Natural killer cell (primary cell): ENCODE measurements at places on chromosomes 2 and 18. TPM values are rescaled to one million over a fixed set of nuclear protein-coding genes. Genes with fewer than 3 reads are reported as not detected.

- H3K36me3 ChIP-seq = no peaks in the 10 kb centered on the region
- no peak overlapping the region for H3K27ac ChIP-seq
- H3K4me1 ChIP-seq = peaks cover 5% of the 10 kb centered on the region
- no peak for DNase-seq
- H3K4me3 ChIP-seq = no peak overlapping the region
Measured at GRCh38 chr2:207233731-207234130, 68.0 kb upstream of the KLF7 start.

DNA sequence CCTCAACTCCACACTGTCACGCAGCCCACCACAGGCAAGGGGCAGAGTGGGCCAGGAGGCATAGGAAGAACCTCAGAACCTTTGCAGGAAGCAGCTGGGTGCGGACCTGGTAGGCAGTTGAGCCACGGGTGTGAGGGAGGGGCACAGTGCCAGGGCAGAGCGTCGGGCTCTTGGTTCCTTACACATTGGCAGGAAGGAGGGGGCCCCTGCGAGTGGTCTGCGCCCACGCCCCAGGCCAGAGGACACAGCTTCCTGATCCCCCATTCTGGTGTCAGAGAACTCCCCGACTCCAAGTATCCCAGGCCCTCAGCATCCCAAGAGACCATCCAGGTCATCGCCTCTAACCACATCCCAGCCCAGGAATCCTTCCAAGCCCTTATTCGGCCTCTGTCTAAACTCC, 61.5 kb downstream of the TNS1 start:
- no peaks in the 10 kb centered on the region for H3K27me3 ChIP-seq
- no peak for DNase-seq
- H3K4me1 ChIP-seq = no peaks in the 10 kb centered on the region
- no peaks in the 10 kb centered on the region for H3K36me3 ChIP-seq

DQX1 gene
- 0.43 TPM for total RNA-seq

- H3K27me3 ChIP-seq = no peaks in the 10 kb centered on the region
- H3K36me3 ChIP-seq = no peaks in the 10 kb centered on the region
- no peak for DNase-seq
- H3K4me1 ChIP-seq = no peaks in the 10 kb centered on the region
- no peak overlapping the region for H3K4me3 ChIP-seq
Measured at GRCh38 chr18:62384068-62384467, 59.0 kb downstream of the TNFRSF11A start.

DNA sequence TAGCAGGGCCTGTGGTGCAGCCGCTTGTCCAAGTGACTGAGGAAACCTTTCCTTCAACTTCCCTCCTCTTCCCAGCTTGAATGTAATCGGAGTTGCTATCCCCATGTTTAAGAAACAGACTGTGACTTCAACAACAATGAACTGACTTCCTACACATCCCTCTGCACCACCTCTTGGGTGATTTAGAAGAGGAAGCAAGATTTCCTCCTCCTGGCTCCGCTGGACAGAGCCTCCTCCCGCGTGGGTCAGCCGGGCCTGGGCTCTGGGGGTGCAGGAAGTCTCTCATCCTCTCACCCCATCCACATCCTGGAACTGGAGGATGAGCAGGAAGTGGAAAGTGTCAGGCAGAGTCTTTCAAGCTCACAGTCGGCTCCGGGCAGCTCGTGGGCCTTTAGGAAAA, 84.3 kb downstream of the GATA6 start:
- no peaks in the 10 kb centered on the region for H3K27me3 ChIP-seq
- no peak for DNase-seq
- H3K4me1 ChIP-seq = peaks cover 16% of the 10 kb centered on the region
- no peak overlapping the region for H3K4me3 ChIP-seq
- H3K27ac ChIP-seq = no peak overlapping the region
- no peaks in the 10 kb centered on the region for H3K36me3 ChIP-seq
